ENCODE measurements at places on chromosomes 7 and 10.
A peak's percentile ranks its signal among the peaks of the same experiment; 100 is the strongest.

- no peak for DNase-seq
Observed at GRCh38 chr10:91785830-91786229, 12.4 kb upstream of the TNKS2 start.

GRCh38 chr7:109901926-109902325 is 1189.0 kb upstream of the LRRN3 start:
- DNase-seq, result no peak

GRCh38 chr10:513393-513792 is 176.1 kb downstream of the DIP2C start:
- no peak for DNase-seq

DNA sequence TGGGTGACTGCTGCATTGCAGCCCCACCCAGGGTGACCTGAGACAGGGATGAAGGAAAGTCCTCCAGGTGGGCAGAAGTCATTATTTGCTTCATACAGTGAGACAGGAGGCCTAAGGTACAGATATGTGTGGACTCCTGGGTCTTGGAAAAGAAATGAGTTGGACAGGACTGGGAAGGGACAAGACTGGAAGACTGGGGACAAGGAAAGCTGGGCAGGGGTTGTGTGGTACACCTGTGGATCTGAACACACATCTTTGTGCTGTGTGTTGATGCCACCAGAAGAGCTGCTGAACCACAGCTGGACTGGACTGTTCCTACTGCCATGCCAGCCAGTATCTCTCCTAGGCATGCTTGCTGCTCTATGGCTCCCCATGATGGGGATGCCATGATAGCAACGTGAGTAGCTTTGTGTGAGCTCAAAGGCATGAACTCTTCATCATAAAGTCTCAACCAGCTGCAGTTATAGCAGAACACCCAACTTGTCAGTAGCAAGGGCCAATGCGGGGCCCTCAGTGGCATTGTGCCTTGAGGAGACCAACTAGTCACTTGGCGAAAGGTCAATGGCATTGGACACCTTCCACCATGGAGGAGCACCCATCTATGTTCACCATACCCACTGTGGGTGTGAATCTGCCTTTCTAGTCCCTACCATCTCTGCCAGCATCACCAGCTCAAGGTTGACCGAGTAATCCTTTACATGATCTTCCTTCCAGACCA is 76.0 kb upstream of the GRB10 start:
- no peak for DNase-seq

DNA sequence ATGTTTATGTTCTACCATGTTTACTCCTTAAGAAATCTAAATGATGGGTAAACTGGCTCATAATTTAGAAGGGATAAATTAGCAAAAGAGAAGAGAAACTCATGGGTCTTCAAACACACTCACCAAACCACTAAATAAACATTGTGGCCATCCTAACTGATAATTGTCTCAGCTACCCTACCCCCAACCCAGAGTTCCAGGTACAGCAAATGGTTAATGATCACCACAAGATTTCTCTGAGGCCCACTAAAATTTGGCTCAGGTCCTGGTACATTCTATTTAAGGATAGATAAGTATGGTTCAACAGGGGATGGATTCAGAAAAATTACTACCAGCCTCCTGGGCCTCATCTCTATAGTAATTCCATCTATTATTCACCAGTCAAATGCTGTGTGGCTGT is 21.4 kb downstream of the SLC25A13 start:
- DNase-seq, result no peak

GRCh38 chr7:31776616-31777015 is 89.6 kb downstream of the PPP1R17 start:
- DNase-seq, result no peak

DNA sequence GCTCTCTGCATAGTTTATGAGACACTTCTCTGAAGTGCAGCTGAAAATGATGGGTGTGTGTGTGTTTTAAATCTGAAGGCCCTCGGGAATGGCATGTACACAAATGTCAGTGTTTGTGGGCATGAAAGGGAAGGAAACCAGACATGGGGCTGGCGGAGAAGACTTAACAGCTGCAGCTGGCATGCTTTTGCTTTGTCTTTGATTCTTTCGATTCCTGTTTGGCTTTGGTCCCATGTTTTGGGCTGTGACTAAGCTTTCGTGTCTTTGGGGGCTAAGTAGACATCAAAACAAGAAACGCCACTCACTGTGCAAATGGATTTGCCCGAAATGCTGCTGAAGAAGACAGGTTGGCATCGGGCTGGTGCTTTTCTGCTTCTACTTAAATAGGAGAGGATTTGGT is 179.3 kb downstream of the PFKFB3 start:
- DNase-seq, result peak; percentile 70
